ENCODE measurements at places on chromosomes 6 and 20.

DNA sequence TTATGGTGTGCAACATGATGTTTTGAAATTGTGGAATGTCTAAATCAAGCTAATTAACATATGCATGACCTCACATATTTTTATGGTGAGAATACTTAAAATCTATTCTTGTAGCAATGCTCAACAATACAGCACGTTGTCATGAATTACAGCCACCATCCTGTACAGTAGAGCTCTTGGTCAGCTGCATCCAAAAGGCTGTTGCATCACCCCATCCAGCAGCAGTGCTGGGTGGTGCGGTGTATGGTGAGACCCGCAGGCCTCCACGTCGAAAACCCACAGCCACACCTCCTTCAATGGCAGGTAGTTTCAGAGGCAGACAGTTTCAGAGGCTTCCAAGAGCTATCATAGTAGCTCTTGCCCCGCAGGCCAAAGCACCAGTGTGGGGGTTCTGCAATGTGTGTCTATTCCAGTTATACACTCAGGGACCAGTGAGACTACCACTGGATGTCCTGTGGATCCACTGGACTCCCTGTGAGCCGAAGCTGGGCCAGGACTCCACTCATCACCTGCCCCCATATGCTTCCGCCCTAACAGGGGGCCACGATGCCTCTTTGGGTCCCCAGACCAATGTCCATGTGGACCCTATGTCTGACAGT lies 23.4 kb downstream of the PACSIN1 start:
- no peak for DNase-seq

GRCh38 chr6:119323931-119324330 lies 25.6 kb downstream of the MAN1A1 start:
- DNase-seq: no peak

GRCh38 chr6:147530132-147531060 lies 21.9 kb downstream of the SAMD5 start:
- DNase-seq: no peak

GRCh38 chr20:36251426-36251825 lies 15.1 kb downstream of the AAR2 start:
- no peak for DNase-seq

DNA sequence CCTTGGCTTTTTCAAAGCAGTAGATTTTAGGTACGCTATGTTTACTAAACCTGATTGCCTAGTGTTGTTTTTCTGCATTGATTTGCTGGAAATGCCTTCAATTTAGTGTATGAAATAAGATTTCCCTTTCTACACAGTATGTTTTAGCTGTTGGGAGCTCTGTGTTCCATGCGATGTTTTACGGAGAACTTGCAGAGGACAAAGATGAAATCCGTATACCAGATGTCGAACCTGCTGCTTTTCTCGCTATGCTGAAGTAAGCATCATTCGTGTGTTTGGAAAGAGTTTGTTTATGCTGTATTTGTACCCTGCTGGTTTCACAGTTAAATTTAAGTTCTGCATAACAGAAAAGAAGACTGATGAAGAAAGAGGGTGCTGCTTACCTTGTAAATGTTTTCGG lies 1.9 kb downstream of the BTBD3 start:
- no peak for DNase-seq
